ENCODE measurements at places on chromosomes 3 and 15. TPM values are rescaled to one million over a fixed set of nuclear protein-coding genes. Genes with fewer than 3 reads are reported as not detected.

- no peak for DNase-seq
- H3K4me1 ChIP-seq: no peaks in the 10 kb centered on the region
- no peaks in the 10 kb centered on the region for H3K36me3 ChIP-seq
- H3K27me3 ChIP-seq: no peaks in the 10 kb centered on the region
- no peak overlapping the region for H3K27ac ChIP-seq
Measured at GRCh38 chr3:36257158-36257852, 123.0 kb upstream of the STAC start.

DNA sequence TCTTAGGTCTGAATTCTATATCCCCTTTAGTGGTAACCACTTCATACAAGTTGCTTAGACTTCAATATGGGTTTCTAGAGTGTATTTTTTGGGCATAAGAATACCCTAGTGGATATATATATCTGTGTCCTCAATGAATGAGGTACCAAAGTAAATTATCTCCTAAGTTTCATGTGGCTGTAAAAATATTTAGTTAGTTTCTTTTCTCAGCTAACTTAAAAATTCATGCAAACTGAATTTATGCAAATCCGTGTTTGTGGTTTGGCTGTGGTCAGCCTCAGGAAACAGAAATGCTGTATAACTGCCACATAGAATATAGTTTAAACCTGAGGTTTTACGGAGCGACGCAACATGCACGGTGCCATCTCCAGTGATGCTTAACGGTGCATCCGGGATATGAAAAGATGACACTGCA, 80.3 kb downstream of the PEX5L start:
- no peaks in the 10 kb centered on the region for H3K4me1 ChIP-seq
- H3K4me3 ChIP-seq: no peak overlapping the region
- no peaks in the 10 kb centered on the region for H3K27me3 ChIP-seq
- H3K27ac ChIP-seq: no peak overlapping the region
- no peaks in the 10 kb centered on the region for H3K36me3 ChIP-seq

DNA sequence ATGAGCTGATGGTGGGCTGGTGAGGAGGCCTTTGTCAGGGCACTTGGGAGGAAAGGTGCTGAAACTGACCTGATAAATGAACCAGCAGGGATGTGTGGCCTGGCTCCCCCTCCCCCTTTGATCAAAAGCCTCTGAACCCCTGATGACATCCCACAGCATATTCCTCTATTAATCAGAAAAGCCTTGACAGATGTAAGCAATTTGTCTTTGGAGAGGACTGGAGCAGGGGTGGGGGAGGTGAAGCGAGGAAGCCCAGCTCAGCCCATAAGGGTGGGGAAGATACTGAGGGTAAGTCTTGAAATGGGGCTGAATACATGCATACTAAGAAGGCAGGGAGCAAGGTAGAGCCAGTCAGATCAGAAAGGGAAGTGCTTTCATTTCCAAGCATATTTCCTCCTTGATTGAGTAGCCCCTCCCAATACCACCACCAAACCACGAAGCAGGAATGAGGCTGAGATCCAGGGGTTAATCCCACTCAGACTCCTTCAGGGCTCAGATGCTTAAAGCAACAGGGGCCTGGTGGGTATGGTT, 34.7 kb upstream of the MRPS22 start:
- peak overlapping the region; percentile 64 for H3K27ac ChIP-seq
- no peak overlapping the region for H3K4me3 ChIP-seq
- no peak for DNase-seq
- no peaks in the 10 kb centered on the region for H3K36me3 ChIP-seq
- H3K27me3 ChIP-seq: no peaks in the 10 kb centered on the region

DNA sequence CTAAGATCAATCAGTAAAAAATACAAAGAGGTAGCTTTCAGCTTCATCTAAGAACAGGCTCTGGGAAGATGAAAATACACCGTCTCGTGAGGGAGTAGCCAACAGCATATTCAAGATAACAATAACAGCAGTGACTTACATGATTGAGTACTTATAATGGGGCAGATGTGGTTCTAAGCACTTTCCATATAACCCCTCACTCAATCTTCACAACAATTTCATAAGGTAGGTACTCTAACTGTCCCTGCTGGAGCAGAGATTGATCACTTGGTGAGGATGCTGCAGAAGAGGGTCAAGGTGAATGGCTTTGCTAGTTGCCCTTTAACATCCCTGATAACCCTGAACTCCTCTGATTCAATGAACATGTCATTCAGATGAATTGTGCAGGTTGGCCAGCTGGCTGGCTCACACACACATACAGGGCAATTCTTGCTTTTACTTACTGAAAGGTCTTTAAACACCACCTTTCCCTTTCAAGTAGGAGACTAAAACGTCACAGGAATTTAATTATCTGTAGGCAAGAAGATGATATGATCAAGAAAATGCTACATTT, 984.2 kb upstream of the CFAP20DC start:
- no peak overlapping the region for H3K27ac ChIP-seq
- DNase-seq: no peak
- H3K27me3 ChIP-seq: no peaks in the 10 kb centered on the region
- no peaks in the 10 kb centered on the region for H3K36me3 ChIP-seq
- H3K4me3 ChIP-seq: no peak overlapping the region

DNA sequence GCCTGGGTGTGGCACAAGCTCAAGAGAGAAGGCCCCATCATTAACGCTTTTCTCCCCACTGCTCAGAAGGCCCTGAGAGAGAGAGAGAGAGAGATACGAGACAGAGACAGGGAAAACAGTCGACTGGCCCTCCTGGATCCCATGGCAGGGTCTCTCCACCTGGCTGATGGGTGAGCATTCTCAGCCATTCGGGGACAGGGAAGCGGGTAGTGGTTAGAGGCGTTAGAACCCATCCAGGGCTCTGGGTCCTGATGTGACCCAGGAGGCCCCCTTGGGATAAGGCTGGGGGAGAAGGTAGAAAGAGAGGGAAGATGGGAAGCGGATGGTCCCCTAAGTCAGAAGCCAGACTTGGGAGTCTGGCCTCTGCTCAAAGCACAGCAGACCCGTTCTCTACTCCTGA, 7.9 kb downstream of the TGM5 start:
- H3K4me3 ChIP-seq: no peak overlapping the region
- H3K27ac ChIP-seq: no peak overlapping the region
- H3K27me3 ChIP-seq: no peaks in the 10 kb centered on the region
- H3K36me3 ChIP-seq: no peaks in the 10 kb centered on the region
- DNase-seq: no peak

DNA sequence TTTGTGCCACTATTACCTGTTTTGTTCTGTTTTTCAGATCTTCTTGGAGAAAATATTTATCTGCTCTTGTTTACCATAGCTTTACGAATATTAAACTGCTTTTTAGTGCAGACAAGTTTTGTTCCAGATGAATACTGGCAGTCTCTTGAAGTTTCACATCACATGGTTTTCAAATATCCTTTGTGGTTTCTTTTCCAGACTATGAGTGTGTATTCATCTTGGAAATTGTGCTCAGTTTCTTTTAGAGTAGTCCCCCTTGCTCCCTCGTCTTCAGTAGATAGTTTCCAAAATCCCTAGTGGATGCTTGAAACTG, 1.2 kb downstream of the PIGB start:
- no peak overlapping the region for H3K27ac ChIP-seq
- no peak for DNase-seq
- no peaks in the 10 kb centered on the region for H3K36me3 ChIP-seq
- H3K4me1 ChIP-seq: peaks cover 4% of the 10 kb centered on the region
- H3K27me3 ChIP-seq: no peaks in the 10 kb centered on the region
- no peak overlapping the region for H3K4me3 ChIP-seq

DNA sequence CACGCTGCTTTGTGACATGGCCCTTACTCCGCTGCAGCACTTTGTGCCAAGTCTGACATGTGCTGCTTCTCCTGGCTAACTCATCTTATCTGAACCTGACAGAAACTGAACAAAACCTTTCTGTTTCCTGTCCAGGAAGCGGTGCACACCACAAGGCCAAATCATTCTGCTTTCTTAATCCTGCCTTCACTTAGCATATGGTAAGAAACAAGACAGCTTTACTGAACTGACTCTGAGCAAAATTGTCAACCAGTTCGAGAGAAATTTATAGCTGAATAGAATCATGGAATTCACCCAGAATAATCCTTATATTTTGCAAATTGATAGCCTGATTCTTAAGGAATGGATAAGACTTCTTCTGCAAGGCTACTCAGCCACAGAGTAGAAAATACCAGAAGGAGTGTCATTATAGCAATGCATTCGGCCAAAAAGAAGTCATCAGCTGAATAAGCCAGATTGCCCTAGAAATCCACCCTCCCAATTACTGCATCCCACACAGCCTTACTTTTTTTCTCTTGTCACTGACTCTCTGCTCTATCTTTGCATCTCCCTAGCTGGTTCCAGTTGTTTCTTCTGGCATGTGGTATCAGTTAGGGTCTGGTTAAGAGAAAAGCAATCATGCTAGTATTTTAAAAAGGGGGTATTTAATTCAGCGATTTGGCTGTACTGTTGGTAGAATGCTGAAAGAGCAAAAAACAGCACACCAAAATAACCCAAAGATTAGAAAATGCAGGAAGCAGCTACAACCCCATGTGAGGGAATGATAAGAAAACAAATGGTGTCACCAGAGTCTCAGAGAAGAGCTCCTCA, 41.6 kb upstream of the STRIT1 start:
- no peaks in the 10 kb centered on the region for H3K4me1 ChIP-seq
- no peak overlapping the region for H3K27ac ChIP-seq
- no peaks in the 10 kb centered on the region for H3K36me3 ChIP-seq
- no peak overlapping the region for H3K4me3 ChIP-seq
- no peak for DNase-seq

CD86 gene
- total RNA-seq: 2.1 TPM

ACKR2 gene
- total RNA-seq: 4.4 TPM

SLC49A4 gene
- 7.1 TPM for total RNA-seq

GRCh38 chr3:31840252-31840651, 140.8 kb downstream of the OSBPL10 start:
- DNase-seq: no peak
- H3K4me1 ChIP-seq: peaks cover 5% of the 10 kb centered on the region
- H3K27me3 ChIP-seq: no peaks in the 10 kb centered on the region
- no peaks in the 10 kb centered on the region for H3K36me3 ChIP-seq
- no peak overlapping the region for H3K27ac ChIP-seq
- H3K4me3 ChIP-seq: no peak overlapping the region

RASL12 gene
- 17.4 TPM for total RNA-seq

DNA sequence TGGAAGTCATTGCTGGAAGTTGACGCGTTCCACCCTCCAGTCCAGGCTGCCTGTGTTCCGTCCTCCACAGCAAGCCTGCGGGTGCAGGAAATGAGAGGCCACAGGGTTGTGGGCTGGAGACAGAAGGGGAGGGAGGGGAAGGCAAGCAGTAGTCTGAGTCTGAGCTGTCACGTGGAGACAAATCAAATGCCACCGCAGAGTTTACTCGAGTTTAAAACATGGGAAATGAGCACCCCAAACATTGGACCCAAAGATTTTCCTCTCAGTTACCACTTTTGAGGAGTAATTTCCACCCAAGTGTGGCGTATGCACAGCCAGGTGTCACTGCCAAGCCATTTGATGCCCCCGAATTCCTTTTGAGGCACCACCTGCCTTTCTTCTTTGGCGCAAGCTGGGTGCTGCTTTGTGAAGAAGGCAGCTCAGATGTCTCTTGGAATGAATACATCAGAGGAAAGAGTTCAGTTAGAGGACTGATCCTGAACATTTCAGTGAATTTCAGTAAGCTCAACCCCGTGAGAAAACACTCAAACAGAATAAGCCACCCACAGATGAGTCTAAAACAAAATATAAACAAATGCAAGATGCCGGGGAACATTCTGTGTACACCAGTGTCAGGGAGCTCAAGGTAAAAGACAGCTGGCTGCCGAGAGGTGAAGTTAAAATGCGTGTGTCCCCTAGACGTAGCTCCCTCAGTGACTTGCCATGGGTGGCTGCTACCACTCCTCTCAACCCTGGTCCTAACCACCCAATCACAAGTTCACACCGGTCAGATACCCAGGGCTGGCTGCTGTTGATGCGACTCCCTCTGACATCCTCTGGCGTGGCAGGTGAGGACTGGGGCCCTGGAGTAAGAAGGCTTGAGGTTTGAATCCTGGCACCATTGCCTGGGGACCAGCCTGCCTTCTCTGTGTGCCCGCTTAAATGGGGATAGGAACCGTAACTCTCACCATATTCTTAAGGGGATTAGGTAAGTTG, 203.8 kb downstream of the UACA start:
- peaks cover 2% of the 10 kb centered on the region for H3K4me1 ChIP-seq
- no peak overlapping the region for H3K27ac ChIP-seq

DNA sequence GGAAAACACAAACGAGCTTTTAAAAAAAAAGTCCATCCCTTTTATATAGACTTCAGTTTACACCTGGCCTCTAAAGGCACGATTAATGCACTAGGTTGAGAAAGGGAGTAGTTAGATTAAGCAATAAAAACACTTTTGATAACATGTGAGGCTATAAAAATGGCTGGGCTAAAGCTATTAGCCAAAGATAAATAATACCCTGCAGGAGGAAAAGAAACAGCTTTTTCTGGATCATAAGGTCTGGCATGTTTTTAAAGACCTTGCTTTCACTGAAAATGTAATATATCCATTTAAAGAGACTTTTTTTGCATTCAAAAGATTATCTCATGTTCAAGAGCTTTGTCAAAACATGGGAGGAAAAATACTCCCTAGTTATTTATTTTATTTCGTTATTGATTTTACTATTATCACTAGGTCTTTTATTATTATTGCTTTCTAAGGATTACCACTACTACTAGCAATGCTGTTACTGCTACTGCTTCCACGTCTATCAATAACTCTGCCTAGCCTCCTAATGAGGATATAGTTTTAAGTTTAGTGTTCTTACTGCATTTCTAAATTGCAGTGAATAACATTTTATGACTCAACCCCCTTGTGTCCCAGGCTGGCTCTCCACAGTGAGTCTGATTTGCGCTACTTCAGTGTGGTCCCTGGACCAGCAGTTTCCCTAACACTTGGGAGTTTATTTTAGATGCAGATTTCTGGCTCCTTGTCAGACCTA, 93.4 kb downstream of the THRB start:
- no peaks in the 10 kb centered on the region for H3K36me3 ChIP-seq
- peaks cover 2% of the 10 kb centered on the region for H3K4me1 ChIP-seq
- no peak for DNase-seq
- no peak overlapping the region for H3K27ac ChIP-seq
- no peaks in the 10 kb centered on the region for H3K27me3 ChIP-seq

- no peaks in the 10 kb centered on the region for H3K27me3 ChIP-seq
- H3K4me3 ChIP-seq: no peak overlapping the region
- H3K36me3 ChIP-seq: no peaks in the 10 kb centered on the region
- no peak for DNase-seq
- H3K4me1 ChIP-seq: no peaks in the 10 kb centered on the region
Measured at GRCh38 chr15:83477172-83477807, 30.1 kb downstream of the SH3GL3 start.

PCOLCE2 gene
- 3.6 TPM for total RNA-seq

OR5H14 gene
- not detected for total RNA-seq

Measured in ovary (tissue), 10 donors.